Hippocampal formation (tissue), 2 donors: ENCODE measurements at places on chromosomes 4 and X.

DNA sequence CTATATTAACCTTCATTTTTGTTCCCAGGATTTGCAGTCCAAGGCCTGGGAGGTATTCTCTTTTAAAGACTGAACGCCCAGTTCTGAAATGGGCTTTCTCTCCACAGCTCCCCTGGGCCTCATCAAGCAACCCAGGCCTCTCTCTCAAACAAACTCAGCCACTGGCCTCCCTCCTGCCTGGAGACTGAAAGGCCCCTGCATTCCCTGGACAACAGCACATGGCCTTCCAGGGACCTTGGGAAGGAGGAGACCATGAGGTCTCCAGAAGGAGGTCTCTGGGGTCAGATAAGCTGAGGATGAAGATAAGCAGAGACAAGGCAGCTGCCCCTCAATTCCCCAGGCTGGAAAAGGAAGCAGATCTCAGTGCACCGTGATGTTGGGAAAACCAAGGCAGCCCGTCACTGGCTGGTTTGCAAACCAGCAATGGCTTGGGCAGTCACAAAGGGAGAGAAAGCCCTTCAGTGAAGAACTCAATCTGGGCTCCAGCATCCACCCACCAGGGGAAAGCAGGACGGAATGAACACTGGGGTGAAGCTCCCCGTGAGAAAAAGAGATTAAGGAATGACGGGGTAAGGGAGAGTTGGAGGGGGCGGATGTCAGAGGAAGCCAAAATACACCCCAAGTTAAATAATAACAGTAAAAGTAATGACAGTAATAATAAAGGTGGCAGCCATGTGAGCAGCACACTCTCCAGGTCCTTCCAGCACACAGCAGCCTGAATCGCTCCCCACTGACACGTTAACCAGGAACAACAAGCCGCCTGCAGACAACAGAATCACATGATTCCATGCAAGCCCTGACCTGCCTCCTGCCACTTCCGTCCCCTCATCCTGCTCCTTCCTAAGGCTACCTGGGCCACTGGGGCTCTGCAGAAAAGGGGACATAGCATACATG is 22.3 kb downstream of the AMOT start:
- no peak for DNase-seq

DNA sequence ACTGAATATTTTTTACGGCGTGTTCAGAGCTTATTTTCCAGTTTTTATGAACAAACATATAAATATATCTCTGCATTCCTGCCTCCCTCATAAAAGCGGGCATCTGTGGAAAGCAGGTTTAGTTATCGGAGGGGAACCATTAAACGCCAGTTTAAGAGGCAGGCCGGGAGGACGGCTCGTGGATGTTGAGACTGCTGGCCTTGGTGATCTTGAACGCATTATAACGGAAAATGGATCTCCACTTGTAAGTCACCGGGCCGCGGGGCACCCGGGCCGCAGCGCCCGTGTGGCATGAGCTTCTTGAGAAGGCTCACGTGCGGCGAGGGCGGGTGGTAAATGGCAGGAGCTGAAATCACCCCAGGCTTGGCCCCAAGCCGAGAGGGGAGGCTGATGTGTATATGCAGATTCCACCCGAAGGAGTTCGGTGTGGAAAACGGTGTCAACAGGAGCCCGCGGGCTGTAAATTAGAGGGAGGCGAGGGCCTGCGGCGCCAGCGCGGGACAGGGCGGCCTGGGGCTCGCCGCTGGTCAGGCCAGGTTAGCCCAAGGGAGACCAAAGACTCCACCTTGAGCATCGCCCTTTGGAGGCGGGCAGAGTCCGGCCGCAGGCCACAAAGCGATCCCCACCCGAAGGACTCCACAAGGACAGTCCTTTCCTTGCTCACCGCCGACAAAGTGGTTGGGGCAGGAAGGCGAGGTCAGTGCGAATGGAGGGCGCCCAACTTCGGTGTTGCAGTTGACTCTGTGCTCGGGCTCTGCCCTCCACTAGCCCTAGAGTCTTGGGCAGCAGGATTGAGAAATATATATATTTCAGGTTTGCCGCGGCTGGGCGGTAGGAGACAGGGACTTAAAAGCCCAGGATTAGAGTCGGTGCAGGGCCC is 1.3 kb upstream of the HAND2 start:
- DNase-seq = no peak

- no peak for DNase-seq
Measured at GRCh38 chrX:39936886-39937770, 160.6 kb downstream of the BCOR start.

- no peak for DNase-seq
Measured at GRCh38 chrX:153562546-153562945, 36.4 kb downstream of the CCNQ start.

GRCh38 chrX:28584025-28584424 is 3.2 kb upstream of the IL1RAPL1 start:
- DNase-seq = no peak

DNA sequence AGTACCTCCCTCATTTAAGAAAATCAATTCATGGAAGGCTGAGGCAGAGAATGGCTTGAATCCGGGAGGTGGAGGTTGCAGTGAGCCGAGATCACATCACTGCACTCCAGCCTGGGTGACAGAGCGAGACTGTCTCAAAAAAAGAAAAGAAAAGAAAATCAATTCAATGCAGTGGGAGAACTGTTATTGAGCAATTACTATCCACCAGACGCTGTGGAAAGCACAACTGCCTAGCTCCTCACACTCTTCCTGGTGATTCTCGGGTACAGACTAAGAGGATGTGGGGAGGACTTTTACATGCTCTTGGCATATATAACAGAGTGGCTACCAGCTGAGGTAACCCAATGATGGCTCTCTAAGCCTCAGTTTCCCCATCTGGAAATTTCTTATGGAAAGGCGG is 2.7 kb upstream of the TMSB4X start:
- DNase-seq = no peak

DNA sequence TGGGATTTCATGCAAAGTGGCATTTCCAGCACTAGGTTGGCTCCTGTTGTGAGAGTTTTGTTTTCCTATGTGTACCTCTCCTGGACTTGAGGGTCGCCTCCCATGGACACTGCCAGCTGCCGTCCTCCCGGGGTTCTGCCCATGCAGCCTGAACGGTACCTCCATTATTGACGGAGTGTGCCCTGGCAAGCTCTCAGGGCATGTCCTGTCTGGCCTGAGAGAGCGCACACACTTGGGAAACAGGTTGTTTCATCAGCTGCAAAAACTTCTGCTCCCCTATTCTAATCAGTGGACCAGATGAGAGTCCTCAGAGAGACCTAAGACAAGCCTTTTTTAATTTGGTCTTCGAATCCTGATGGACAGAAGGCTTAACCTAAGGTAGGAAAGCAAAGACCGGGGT is 56.6 kb upstream of the HOPX start:
- DNase-seq = no peak

DNA sequence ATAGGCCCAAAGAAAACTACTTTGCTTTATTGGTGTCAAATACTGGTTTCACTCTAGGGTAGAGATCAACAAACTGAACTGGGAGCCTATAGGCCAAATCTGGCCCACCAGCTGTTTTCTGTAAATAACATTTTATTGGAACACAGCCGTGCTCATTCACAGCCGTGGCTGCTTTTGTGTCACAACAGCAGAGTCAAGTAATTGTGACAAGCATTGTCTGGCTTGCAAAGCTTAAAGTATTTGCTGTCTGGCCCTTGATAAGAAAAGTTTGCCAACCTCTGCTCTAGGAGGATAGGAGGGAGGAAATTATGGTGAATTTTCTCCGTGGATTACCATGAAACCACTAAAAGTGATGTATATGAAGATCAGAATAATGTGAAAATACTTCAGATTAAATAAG is 53.4 kb downstream of the GPAT3 start:
- DNase-seq = no peak

DNA sequence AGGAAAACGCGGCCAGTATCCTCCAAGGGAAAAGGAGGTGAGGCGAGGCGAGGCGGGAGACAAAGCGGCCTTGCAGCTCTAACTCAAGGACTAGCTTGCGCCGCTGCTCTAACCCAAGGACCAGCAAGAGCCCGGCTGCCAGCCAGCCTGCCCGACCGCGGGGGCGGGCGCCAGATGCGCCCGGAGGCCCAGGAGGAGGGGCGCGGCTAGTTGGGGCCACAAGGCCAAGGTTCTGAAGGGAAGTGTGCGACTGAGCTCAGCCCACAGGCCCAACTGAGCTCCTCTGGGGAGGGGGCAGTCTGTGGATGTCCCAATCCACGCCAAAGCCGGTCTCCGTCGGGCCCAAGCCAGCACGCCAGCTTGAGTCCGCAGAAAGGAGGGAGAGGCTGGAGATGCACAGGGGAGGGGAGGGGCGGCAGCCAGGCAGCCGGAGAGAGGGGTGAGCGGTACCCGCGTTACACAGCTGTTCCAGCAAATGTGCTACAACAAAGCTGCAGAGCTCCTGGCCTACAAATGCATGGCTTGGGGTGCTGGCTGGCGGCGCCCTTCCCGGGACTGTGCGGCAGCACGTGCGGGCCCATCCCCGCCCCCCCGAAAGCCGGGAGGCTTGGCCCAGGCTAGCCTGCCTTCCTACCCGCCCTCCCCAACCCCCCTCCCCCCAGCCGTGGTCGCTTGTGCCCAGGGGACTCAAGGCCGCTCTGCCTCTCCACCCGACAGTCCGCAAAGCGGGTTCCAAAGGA is 637 bp downstream of the AMER1 start:
- peak; percentile 52 for DNase-seq

GRCh38 chr4:107736037-107736436 is 16.0 kb upstream of the PAPSS1 start:
- DNase-seq = no peak

DNA sequence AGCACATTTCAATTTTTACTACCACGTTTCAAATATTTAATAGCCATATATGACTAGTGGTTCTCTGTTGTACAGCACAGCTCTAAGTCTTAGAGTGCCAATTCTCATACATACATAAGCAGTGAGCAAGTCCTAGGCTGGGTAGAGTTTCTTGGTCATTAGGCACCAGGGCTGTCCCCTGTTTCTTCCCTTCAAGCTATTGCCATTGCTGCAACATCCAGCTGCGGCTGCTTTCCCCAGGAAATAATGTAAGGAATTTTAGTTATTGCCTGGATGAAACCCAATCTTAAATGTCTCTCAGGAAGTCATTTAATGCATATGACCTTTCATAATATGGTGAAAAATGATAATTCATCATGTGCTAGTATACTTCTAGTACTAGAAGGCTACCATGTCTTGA is 74.1 kb upstream of the PPP3CA start:
- DNase-seq = no peak

DNA sequence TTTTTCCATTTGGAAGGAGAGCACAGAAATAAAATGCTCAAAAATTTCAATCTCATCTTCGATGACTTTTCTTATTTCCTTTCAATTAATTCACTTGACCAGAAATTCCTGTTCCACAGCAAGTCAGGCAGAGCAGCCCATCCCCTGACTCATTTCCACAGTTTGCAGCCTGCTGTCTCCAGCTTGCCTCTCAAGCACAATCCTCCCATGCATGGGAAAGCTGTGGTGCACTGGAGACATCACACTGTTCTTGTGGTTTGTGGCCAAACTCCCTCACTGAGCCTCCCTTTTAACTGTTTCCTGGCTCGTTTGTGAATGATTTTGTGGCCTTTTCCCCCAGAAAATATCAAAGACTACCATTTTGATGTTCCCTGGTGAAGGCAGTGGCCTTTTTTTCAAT is 114.0 kb upstream of the ENPEP start:
- no peak for DNase-seq

DNA sequence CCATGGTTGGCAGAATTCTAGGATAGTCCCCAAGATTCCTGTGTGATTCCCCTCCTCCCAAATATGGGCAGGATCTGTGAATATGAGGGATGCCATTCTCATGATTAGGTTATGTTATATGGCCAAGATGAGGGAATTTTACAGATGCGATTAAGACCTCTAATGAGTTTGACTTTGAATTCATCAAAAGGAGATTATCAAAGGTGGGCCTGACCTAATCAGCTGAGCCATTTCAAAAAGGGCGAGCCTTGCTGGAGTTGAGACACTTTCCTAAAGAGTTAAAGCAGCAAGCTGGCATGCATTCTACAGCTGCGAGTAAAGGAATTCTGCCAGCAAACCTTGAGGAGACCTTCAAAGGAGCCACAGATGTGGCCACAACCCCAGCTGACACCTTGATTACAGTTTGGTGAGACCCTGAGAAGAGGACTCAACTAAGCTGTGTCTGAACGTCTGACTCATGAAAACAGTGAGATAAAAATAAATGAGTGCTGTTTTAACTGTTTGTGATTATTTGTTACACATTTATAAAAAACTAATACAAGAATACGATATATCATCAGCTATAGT is 31.7 kb upstream of the TMPRSS11D start:
- no peak for DNase-seq

GRCh38 chrX:120015145-120016067 is 62.1 kb downstream of the RHOXF2B start:
- no peak for DNase-seq

DNA sequence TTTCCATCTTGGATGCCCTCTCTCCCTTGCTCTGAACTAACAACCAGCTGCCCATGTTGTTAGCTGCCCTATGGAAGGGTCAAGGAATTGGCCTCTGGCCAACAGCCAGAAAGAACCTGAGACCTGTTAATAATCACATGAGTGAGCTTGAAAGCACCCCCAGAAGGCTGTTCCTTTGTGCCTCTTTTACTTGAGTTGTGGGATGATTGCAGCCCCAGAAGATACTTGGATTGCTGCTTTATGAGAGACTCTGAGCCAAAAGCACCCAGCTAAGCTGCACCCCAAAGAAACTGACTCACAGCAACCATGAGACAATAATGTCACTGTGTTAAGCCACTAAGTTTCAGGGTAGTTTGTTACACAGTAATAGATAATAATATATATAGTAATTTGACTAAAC is 73.3 kb downstream of the FRYL start:
- DNase-seq = no peak

DNA sequence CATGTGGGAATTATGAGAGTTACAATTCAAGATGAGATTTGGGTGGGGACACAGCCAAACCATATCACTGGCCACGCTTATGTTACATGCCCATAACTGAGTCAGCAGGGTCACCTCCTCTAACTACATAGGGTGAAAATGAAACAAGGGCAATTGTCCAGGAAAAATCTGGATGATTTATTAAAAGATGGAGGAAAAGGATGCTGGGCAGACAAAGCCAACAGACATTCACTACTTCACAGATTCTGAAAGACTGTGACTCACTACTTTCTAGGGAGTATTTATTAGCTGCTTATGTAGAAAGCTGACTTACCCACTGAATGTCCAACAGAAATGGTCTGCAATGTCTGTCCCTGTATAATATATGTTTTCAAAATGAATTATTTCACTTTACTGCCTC is 72.4 kb downstream of the APBB2 start:
- no peak for DNase-seq

- no peak for DNase-seq
Measured at GRCh38 chr4:141371206-141371605, 150.5 kb downstream of the ZNF330 start.

DNA sequence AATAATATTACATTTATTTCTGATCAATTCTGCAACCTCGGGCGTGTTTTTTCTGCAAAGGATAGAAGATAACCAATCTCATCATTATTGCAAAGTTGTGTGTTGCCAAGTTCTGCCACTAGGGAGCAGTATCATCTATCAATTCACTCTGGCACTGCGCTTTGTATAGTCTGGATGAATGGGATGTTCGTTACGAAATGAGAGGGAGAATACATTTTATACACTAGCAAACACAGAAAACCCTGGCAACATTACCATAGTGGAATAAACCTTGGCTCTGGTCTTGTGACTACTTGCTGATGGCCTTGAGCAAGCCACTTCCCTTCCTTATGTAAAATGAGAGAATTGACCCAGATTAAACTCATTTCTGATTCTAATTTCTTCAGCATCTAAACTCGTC is 97.5 kb upstream of the ZNF518B start:
- DNase-seq = peak; percentile 74

- no peak for DNase-seq
Measured at GRCh38 chr4:163382178-163382869, 38.6 kb downstream of the NPY5R start.
